ENCODE measurements at places on chromosomes 6 and 20. TPM values are rescaled to one million over a fixed set of nuclear protein-coding genes. Genes with fewer than 3 reads are reported as not detected.

TRIM15 gene
- not detected for total RNA-seq

TMEM181 gene
- total RNA-seq: 26.3 TPM

- DNase-seq: peak; percentile 26
Measured at GRCh38 chr6:127119102-127120022, 891 bp downstream of the RSPO3 start.

DNA sequence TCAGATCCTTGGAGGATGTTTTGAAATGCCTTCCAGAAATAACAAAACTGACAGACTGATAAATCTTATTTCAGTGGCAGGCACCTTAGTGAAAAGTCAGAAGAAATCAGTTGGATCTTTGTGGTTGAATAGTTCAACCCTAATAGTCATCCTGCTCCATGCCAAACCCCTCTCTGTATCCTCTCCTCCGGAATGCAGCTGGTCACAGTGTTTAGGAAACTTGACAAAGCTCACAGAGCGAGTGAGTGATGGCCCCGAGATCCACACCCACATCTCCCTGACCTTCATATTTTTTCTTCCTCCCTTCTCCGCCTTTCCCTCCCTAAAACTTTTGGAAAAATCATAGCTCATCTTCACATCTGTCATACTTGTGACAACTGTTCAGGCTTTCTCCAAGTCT lies 464.8 kb upstream of the CDH4 start:
- no peak for DNase-seq

DNA sequence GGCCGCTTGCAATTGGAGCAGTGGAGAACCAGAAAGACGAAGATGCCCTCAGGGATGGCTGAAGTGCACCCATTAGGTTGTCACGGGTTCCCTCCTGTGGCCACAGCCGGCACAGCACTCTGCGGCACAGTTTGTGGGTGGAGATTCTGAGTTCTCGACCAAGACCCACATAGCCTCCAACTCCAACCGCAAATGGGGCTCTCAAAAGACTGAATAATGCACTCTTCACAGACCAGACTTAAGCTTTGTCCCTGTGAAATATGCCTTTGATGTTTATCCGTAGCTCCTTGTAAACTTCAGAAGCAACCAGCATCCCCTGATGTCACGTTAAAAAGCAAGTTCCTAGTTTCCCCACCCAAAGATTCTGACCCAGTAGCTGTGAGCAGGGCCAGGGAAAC lies 934 bp upstream of the CST9 start:
- peak; percentile 85 for DNase-seq

DNA sequence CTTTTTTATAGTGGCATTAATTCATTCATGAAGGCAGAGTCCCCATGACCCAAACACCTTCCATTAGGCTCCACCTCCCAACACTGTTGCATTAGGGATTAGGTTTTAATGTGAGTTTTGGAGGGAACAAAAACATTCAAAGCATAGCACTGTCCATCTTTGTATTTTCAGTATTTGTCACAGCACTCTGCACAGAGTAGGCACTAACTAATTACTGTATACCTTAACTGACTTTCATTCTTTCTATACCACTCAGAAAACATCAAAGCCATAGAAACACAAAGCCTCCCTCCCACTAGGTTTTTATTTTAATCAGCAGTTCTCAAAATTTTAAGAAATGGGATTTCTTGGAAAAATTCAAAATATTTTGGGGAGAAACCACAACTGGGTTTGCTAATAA lies 21.8 kb upstream of the AHI1 start:
- DNase-seq: no peak

DNA sequence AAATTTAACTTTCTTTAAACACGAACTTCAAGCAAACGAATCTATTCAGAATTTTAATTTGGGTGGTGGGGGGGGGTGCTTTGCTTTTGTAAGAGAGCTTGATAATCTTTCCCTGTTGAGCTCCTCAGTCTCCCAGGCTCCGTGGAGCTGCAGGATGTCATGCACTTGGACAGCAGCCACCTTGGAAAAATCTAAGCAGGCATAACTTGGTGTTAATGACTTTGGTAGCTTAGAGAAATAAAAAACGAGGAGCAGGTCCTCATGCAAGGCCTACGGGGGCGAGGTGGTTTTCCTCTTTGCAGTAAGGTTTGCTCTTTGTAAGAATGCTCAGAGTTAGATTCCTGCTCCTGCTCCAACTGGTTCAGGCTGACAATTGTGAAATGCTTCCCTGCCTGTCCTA lies 102.3 kb downstream of the EDN1 start:
- no peak for DNase-seq

GRCh38 chr6:110458476-110458875 lies 17.9 kb downstream of the SLC22A16 start:
- no peak for DNase-seq

LAMP5 gene
- 1.7 TPM for total RNA-seq

FOXA2 gene
- 1.1 TPM for total RNA-seq

DNA sequence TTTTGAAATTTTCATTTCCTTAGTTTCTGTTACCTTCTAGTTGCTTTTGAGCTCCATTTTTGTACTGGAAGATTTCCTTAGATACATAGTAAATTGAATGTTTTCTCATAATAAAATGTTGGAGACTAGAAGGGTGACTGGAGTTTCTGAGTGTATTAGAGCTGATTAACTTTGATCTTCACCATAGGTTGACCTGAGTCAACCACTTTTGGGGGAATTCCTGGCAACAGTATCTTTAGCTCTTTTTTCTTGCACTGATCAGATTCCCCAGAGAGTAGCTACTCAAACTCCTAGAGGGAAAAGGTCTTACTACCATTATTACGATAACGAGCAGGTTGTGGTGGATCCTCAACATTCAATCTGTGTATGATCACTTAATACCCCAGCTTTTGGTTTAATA lies 72.7 kb downstream of the KHDC1L start:
- no peak for DNase-seq

E2F1 gene
- 5.5 TPM for total RNA-seq

GRCh38 chr6:6870921-6871320 lies 236.8 kb upstream of the RREB1 start:
- no peak for DNase-seq

LKAAEAR1 gene
- not detected for total RNA-seq

- no peak for DNase-seq
Measured at GRCh38 chr6:11250108-11250507, 17.6 kb upstream of the NEDD9 start.

DNA sequence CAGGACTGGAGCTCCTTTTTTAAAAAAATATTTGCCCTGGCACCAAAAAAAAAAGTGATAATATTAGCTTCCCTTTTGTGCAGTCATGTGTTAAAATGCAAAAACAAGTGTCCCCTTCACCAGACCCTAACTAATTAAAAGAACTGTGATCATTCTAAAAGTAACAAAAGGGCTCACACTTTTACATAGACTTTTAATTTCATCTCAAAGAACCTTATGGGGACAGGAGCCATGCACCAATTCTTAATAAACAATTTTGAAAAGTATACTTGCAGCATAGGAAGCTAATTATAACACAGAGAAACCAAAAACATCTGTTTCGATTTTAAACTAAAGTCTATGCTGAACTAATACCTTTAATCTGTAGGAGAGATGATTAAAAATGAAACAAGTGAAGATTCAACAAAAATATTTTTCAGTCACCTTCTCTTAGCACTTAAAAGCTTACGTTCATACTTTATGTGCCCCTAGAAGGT lies 17.3 kb downstream of the STX7 start:
- no peak for DNase-seq

DNA sequence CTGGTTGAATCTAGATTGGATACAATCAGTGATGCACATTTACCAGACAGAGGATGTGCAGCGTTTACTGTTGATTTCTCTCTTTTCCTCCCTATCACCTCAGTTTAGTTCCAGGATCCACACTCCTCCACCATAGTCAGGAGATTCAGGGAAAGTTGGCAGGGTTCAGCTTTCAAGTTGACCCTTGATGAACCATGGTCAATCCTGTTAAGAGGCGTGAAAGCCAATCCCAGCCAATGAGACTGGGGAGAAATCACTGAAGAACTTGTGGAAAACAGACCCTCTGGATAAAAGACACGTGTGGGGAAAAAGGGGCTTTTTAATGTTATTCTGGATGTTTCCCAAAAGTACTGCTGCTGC lies 19.2 kb upstream of the SCP2D1 start:
- no peak for DNase-seq

- no peak for DNase-seq
Measured at GRCh38 chr6:15842727-15843117, 179.9 kb upstream of the DTNBP1 start.

DNA sequence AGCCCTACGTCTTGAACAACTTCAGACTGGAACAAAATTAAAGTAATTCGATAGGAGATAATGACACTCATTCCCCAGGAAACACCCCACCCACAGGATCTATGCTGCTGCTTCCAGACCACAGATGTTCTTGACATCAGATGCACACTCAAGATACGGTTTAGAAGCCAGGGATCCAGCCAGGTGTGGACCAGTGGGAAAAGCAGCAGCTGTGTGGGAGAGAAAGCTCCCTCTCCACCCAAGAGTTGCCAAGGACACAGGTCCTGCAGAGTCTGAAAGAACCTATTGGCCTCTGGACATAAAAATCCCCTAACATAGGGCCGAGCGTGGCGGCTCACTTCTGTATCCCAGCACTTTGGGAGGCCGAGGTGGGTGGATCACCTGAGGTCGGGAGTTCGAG lies 91.7 kb upstream of the NFATC2 start:
- DNase-seq: peak; percentile 25

DNA sequence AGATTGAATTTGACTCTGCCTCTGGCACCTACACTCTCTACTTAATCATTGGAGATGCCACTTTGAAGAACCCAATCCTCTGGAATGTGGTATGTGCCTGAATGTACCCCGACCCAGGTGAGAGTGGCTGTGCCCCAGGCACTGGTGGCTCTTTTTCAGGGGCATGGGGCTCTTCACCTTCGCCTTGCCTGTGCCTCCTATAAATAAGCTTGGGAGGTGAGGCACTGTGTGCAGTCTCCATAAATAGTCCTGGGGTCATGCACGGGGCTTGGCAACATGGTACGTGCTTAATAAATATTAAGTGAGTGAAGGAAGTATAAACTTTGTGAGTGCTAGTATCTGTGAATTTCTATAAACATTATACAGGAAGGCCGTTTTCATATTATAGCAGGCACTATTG lies 33.0 kb downstream of the GHRH start:
- no peak for DNase-seq

DNA sequence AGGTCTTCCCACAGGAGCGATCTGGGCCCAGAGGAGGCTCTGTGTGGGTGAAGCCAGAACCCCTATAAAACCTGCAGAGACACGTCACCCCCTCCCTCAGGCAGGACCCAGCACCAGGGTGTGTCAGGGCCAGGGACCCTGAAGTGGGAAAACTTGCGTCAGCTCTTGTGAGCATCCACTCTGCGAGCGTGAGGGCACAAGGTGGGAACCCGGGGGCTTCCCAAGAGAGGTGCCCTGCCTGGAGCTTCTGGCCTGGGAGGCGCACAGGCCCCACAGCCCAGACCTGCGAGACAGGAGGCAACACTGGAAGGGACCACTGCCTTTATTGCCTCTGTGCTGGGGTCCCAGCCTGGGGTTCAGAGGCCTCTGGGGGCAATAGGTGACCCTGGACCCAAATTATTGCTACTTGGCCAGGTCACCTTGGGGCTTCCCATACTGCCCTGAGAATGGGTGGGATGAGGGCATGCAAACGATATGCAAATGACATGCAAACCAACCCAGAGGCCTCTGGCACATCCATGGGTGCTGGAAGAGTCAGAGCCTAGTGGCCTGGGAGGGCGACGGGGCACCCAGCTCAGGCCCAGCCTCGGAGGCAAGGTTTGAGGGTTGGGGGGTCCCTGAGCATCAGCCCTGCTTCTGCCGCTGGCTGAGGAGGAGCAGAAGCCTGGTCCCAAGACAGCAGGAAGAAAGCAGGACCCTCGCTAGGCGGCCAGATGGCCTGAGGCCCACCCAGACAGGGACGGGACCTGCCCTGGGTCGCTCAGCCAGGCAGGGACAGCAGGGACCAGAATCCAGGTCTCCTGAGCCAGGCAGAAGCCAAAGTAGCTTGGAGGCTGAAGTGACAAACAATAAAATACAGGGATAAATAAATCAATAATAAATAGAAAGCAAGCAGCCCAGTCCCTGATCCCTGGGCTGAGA lies 5.1 kb upstream of the C20orf144 start:
- no peak for DNase-seq

DNA sequence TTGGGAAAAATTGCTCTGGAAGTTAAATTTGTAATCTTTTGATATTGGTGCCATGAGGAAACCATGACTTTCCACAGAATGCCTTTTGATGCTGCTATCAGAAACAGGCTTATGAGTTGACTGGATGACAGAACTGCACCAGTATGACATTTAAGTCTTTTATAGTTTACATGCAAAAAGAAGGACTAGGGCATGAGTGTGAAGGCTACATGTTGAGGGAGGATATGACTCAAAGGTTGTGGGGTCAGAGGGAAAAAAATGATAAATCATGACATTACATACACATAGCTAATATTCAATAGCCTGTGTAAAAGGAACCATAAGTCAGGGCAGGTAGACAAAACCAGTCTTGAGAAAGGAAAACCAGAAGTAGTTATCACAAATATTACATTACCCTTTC lies 182.2 kb downstream of the COL12A1 start:
- DNase-seq: no peak

- no peak for DNase-seq
Measured at GRCh38 chr20:39855799-39856198, 833.2 kb downstream of the MAFB start.

TBX18 gene
- 18.1 TPM for total RNA-seq

GRCh38 chr20:63381781-63382431 lies 20.8 kb upstream of the CHRNA4 start:
- no peak for DNase-seq

DNA sequence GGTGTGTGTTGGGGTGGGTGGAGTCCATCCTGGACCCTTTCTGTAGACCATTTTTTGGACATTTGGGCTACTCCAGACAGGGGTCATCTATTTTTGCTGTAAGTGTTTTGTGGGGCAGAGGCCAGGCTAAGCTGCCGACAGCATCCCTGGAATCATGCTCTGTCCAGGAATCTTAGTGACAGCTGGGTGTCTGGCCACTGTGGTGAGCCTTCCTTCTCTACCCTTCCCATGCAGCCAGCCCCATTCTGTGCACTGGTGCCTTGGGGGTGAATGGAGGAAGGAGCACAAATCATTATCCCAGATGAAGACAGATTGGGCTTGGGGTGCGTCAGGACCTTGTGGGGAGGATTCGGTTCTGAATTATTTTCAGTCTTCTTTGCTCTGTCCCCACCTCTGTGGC lies 20.2 kb downstream of the TOX2 start:
- DNase-seq: no peak

- DNase-seq: peak; percentile 7
Measured at GRCh38 chr6:153130515-153131036, 506 bp downstream of the RGS17 start.
